ENCODE measurements at places on chromosomes 16 and 17.

GRCh38 chr17:44828919-44829522 is 1.1 kb downstream of the GJC1 start:
- DNase-seq, result no peak

DNA sequence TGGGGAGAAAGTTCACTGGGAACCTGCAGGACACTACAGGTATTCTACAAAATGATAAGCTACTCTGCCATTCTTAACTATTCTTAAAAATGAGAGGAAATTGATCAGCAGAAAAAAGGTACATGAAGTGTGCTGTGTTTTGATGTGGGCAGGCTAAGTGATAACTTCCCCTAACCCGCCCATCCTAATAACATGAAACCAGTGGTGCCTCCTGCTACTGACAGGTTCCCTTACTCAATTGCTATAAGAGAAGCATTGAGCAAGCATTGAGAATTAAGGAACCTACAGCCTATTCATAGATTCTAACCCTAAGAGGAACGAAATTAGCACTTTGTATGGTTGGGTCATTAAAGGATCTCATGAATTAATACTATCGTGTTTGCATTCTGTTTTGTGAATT is 18.9 kb downstream of the XYLT1 start:
- DNase-seq, result no peak

DNA sequence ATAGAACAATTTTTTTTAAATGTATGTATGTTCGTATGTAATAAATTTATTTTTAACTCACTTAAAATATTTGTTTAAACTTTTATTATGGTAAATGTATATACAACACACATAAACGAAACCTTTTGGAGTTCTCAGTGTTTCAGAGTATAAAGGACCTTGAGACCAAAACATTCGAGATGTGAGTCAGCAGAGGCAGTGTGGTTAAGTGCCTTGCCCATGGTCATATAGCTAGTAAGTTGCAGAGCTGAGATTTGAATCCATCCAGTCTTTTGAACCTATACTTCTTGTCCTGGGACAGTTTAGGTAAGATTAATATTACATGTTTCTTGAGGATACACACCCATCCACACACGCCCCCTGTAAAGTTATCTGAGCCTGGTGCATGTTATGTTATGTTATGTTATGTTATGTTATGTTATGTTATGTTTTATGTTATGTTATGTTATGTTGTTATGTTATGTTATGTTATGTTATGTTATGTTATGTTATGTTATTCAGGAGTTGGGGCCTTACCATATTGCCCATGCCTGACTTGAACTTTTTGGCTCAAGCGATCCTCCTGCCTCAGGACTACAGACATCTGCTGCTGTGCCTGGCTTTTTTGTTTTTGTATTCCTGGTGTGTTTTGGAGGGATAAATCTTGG is 41.8 kb downstream of the TNRC6A start:
- DNase-seq, result no peak

- DNase-seq, result no peak
Measured at GRCh38 chr17:15083225-15083624, 181.9 kb downstream of the PMP22 start.

DNA sequence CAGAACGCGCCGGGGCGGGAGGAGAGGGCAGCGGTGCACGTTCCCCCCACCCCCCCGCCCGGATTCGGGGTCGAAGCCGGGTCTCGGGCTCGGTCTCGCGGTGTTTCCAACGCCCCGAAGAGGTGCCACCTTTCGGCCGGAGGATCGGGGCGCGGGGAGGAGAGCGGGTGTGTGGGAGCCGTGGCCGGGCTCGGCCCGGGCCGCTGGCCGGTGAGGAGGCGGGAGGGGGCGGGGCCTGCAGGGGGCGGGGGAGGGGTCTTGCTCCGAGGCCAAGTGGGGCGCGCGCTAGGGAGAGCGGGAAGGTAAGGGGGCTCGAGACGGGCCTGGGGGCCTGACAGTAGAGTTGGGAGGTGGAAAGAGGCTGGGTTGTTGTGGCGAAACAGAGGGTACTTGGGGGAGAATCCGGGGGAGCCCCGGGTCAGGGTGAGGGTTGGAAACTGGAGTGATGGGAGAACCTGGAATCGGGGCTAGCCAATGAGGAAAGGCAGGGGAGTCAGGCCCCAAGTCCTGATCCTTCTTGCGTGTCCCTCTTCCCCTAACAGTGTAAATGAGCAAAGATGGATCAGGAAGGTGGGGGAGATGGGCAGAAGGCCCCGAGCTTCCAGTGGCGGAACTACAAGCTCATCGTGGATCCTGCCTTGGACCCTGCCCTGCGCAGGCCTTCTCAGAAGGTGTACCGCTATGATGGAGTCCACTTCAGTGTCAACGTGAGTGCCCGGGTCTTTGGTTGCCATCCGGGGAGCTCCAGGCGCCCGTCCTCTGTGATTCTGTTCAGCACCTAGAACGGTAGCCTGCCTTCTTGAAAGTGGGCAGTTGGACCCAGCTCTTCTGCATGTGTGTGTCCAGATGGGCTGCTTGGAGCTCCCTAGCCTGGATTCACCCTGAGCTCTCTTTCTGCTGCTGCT is 873 bp downstream of the SETD1A start:
- DNase-seq, result no peak

GRCh38 chr16:68356249-68356918 is 45.6 kb downstream of the PRMT7 start:
- DNase-seq, result peak; percentile 56

GRCh38 chr17:57852955-57853328 is 3.1 kb upstream of the MRPS23 start:
- no peak for DNase-seq

- no peak for DNase-seq
Measured at GRCh38 chr16:57480754-57481230, 5.5 kb downstream of the DOK4 start.

DNA sequence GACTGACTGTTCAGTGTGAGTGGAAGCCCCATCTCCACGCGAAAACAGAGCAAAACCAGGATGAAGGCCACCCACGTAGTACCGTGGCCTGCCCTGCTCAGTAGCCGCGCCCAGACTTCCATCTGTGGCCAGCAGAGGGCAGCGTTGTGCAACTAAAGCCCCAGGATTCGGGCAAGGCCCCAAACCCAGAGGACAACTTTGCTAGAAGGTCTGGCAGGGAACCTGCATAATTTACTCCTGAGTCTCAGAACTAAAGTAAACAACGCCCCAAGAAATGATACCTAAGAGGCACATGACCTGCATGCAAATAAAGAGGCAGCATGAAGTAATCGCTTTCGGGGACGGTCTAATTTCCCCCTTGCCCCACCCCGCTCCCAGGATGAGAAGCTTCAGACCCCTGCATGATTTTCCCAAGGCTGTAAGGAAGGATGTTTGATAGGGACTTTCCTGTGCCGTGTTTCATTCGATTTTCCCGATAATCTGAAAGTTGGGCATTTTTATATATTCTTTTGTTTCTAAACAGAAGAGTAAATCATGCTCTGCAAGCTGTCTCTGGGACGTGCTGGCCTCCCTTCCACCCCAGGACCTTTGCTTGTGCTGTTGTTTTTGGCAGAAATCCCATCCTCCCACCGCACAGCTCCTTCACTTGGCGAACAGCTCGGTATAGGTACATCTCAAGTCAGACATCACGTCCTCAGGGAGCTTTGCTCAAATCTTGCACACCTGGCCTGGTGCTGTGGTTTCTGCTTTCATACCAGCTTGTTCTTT is 18.6 kb downstream of the HSBP1 start:
- peak; percentile 80 for DNase-seq

DNA sequence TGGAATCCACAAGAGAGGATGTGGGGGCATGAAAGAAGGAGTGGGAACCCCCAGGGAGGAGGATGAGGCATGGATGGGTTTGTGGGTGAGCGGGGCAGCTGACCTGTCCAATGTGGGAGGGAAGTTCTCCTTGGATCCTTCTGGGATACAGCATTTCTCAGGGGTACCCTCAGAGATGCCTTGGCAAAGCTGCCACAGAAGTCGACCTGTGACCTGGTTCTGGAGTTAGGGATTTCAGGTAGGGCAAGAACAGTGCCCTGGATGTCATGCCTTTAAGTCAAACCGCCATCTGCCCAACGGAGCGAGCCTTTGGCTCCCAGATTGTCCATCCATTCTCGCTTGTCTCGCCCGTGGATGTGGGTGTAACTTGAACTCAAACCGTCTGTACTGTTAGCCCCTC is 30.0 kb downstream of the WSCD1 start:
- no peak for DNase-seq

DNA sequence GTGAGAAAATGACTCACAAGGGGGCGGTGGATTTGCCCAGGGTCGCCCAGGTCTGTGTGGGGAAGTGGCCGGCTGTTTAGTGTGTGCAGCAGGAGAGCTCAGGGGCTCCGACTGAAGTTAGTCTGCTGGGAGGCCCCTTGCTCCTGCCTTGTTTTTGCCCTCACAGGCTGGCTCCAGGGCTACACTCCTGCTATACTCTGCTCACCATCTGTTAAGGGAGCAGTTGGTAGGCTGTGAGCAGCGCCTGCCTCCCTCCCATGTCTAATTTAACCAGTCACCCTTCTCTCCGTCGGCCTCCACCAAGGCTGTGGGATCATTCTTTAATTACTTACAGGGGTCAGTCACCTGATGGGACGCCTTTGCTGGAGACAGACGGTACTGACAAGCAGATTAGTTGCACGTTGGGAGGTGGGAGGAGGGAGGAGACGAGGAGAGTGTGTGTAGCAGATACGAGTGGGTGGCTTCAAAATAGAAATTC is 35.5 kb downstream of the KSR1 start:
- DNase-seq, result no peak

DNA sequence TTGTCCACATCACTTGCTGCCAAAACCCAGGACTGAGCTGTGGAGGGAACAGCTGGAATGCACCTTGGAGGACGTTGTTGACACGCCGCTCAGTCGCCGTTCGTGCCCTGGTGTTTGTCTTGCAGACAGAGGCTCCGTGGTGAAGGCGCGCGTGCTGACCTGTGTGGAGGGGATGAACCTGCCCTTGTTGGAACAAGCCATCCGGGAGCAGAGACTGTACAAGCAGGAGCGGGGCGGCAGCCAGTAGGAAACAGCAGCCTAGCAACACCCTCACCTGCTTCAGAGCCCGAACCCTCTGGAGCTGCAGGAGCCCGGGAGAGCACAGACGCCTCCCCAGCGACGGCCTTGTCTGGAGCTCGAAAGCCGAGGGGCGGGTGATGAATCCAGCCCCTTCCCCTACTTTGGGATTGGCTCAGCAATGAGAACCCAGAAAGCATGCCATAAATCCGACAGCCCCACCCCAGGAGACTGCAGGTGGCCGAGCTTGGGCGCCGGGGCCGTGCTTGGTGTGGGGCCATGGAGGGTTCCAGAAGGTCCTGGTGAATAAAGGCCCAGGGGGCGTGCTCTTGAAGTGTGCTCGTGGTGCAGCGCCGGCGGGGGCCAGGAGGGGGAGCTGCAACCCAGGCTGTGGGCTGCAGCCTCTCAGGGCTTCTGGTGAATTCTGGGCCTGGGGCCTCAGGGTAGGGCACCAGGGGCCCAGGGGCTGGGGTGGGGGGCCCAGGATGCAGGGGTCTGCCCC is 470 bp upstream of the CDK3 start:
- peak; percentile 70 for DNase-seq

- no peak for DNase-seq
Measured at GRCh38 chr17:29769225-29769624, 146.5 kb upstream of the CORO6 start.

GRCh38 chr17:64178011-64178825 is 48.3 kb upstream of the ERN1 start:
- DNase-seq, result no peak

DNA sequence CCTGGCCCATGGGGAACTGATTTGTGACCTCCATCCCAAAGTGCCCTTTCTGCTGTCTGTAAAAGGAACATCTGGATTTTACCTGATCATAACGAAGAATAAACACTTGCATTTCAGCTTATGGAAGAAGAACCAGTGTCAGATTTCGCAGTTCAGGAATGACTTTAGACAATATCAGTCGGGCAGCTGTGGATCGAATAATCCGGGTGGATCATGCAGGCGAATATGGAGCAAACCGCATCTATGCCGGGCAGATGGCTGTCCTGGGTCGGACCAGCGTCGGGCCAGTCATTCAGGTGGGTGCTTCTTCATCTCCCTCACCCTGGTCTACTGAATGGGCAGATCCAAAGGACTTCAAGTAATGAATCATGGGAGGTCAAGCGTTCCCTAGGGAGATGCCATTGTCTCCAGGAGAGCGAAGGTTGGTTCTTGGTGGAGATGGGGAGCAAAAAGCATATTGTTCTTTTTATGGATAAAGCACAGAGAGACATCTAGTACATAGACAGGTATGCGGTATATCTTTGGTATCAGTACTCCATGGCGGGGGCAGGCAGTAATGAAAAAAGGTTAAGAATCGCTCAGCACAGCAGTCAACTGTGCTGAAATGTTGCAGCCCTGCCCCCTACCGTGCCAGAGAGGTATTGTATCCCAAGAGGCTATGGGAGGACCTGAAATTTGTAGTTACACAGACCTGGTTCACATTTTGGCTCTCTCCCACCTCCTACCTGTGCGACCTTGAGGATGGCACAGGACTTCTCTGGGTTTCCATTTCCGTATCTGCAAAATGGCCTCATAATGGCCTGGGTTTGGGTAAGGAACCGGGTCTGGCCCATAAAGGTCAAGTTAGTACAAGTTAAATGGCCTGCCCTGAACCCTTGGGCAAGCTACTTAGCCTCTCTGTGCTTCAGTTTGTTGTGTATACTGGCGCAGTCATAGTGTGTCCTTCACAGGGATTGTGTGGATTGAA is 4.7 kb downstream of the COQ7 start:
- DNase-seq, result peak; percentile 56

DNA sequence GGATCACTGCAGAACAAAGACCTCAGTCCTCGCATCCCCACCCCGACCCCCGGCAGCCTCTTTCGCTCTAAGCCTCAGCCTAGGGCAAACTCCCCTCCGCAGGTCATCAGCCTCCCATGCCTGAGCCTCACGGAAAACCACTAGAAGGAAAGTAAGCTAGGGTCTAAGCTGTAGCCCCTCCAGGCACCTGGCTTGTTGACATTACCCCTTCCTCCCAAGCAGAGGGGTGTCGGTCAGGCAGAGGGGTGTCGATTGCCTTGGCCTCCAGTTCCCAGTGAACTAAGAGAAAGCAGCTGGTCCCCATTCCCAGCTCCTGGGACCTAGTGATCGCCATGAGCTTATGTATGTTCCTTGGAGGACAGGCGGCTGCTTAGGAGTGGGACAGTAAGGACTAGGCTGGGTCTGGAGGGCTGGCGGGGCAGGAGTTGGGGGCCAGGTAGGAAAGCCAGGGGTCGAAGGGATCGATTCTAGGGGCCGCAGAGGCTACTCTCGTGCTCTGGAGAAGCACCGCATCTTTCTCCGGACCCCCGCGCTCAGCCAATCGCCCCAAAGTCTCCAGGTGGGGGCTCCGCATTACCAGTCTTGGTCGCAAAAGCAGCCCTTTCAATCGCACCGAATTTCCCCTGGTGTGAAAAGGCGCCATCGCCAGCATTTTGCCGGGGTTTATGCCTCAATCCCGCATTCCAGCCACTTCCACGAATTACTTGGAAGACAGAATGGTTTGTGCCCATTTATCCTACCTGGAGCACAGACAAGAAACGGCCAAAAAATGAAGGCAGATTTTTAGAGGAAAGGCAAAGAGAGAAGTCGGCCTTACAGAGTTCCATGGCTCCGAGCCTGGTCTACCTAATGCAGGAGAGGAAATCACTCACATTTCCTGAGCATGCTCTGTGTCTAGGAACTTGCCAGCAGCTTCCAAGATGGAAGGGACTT is 21.3 kb upstream of the HOXB13 start:
- no peak for DNase-seq

- no peak for DNase-seq
Measured at GRCh38 chr16:85213926-85214675, 101.8 kb upstream of the CIBAR2 start.

GRCh38 chr16:72050769-72051464 is 3.4 kb upstream of the HP start:
- no peak for DNase-seq
